ENCODE measurements at places on chromosomes 4 and X. TPM values are rescaled to one million over a fixed set of nuclear protein-coding genes. Genes with fewer than 3 reads are reported as not detected.

DNA sequence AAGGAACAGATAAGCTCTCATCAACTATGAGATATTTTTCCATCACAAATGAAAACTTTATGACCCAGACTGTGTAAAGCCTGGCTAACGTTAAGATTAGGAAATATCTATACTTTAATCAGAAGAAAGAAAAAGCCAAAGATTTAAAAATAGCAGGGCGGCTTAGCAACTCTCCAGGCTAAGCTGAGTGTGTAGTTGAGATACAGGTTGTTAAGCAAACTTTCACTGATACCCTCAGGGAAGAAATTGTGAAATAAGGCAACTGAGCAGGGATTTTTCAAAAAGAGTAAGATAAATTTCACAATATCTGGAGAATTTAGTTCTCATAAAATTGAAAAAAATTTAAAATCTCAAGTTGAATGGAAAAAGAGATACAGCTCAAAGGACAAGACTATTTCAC lies 382.0 kb downstream of the RAPGEF2 start:
- H3K27me3 ChIP-seq = peaks cover 3% of the 10 kb centered on the region
- no peak overlapping the region for H3K4me3 ChIP-seq
- no peaks in the 10 kb centered on the region for H3K36me3 ChIP-seq
- no peak overlapping the region for H3K27ac ChIP-seq
- no peak for DNase-seq
- peaks cover 8% of the 10 kb centered on the region for H3K4me1 ChIP-seq

Gene ZFP42
- total RNA-seq = 4.5 TPM

DNA sequence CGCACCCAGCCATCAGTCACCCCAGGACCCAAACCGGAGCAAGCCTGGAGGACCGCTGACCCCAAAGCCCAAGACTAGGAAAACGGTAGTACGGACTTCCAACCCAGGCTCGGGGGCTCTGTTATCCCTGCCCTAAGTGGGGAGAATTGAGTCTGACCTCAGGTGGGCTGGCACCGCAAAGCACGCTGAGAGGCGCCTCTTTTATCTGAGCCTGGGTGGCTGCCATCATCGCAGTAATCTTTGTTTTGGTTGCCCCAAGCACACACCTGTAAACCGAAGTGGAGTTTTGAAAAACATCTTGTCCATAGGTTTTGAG lies 894 bp upstream of the SH3RF1 start:
- H3K4me1 ChIP-seq = peaks cover 32% of the 10 kb centered on the region
- peak overlapping the region; percentile 95 for H3K27ac ChIP-seq
- no peaks in the 10 kb centered on the region for H3K36me3 ChIP-seq
- H3K27me3 ChIP-seq = no peaks in the 10 kb centered on the region
- DNase-seq = no peak

DNA sequence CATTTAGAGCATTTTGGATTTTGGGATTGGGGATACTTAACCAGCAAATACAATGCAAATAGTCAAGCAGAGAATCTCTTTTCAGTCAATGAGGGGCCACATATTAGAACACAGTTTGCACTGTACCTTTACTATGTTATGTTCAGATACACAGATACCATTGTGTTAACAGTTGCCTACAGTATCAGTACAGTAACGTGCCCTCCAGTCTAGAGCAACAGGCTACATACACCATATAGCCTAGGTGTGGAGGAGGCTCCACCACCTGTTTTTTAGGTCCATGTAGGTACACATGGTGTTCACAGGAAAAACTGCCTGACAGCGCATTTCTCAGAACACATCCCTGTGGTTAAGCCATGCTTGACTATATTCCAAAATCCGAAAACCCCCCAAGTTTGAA lies 9.1 kb downstream of the GRPEL1 start:
- no peak overlapping the region for H3K4me3 ChIP-seq
- no peaks in the 10 kb centered on the region for H3K27me3 ChIP-seq
- DNase-seq = no peak
- H3K36me3 ChIP-seq = peaks cover 45% of the 10 kb centered on the region
- peaks cover 2% of the 10 kb centered on the region for H3K4me1 ChIP-seq
